ENCODE measurements at places on chromosomes 16 and 17. TPM values are rescaled to one million over a fixed set of nuclear protein-coding genes. Genes with fewer than 3 reads are reported as not detected.

The FOXN1 gene
- not detected for total RNA-seq

GRCh38 chr17:44878627-44879221, 20.5 kb downstream of the EFTUD2 start:
- no peak for DNase-seq

The KRTAP2-2 gene
- not detected for total RNA-seq

DNA sequence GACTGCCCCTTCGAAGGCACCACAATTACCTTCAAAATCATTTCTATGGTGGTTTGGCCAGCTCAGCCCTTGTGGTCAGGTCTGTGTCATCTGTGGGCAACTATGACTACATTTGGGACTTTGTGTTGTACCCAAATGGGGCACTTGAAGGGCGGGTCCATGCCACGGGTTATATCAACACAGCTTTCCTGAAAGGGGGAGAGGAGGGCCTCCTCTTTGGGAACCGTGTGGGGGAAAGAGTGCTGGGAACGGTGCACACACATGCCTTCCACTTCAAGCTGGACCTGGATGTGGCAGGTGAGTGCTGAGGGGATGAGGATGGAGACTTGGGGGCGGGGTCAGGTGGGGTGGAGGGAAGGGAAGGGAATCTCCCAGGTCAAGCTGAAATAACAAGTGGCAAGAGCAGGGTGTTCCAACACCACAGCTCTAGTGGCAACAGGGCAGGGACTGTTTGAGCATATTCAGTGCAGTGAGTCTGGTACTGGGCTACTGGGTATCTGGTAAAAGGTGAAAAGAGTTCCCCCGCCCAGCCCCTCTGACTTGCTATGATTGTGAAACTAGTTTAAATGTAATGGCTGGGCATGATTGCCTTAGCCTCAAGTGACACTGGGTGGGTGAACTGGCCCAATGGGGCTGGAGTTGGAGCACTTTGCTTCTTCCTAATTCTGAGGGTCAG, 1.7 kb downstream of the AOC2 start:
- DNase-seq: no peak

DNA sequence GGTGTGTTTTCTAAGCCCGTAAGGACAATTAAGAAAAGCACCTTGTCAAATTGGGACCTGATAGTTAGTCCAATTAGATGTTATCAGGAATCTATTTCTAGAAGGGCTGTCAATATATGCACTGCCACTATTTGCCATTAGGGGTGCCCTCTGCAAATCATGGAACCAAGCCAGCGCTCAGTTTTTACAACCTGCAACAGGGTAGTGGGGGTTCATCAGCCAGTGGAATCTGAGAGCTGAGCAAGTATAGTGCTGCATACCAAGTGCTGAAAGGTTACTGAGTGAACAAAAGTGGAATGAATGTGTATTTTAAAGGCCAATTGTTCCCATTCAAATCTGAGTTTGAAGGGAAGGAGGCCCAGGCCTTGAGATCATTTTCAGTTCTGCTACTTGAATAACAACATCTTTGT, 10.4 kb downstream of the PRR11 start:
- peak; percentile 19 for DNase-seq

The NCOR1 gene
- total RNA-seq: 107 TPM

DNA sequence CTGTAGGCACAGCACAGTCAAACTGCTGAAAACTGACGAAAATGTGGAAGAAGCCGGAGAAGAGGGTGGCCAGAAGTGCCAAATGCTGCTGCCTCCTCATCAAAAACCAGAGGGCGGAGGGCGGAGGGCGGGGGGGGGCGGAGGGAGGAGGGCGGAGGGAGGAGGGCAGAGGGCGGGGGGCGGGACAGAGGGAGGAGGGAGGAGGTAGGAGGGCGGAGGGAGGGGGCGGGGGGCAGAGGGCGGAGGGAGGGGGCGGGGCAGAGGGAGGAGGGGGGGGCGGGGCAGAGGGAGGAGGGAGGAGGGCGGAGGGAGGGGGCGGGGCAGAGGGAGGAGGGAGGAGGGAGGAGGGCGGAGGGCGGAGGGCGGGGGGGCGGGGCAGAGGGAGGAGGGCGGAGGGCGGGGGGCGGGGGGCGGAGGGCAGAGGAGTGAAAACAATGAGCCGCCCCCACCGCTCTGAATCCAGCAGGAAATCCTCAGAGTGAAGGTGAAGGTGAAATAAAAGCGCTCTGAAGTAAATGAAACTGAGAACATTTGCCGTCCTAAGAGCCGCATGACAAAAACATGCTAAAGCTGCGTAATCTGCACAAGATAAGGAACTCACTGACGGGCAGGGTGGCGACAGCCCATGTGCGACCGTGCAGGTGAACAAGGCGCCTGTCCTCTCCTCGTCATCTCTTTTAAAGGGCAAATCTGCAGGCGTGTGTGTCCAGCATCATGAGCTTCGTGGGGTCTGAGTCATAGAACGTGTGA, 22.6 kb upstream of the CBFA2T3 start:
- no peak for DNase-seq

GRCh38 chr16:35386619-35387018, 1927.2 kb downstream of the TP53TG3F start:
- no peak for DNase-seq

The SPATA33 gene
- total RNA-seq: 8.0 TPM

DNA sequence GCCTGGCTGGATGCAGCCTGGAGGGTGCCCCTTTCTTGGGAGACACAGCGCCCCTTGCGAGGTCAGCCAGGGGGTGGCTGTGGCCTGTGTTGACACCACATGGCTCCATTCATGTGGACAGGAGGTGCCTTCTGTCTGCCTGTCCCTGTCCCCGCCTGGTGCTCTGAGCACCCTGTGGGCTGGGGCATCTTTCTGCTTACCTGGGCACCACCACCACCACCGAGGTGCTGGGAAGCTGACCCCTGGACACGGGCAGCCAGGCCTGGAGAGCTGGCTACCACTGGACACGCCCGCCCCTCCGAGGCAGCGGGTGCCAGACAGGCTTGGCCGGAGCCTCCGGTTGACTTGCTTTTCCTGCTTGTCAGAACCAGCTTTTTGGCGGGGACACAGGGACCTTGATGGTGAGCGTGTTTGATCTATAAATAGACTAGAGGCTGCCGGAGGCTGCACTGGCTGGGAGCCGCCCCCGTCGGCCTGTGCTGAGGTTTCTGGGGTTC, 121.3 kb upstream of the GSE1 start:
- DNase-seq: no peak

GRCh38 chr16:77307426-77308162, 108.4 kb downstream of the SYCE1L start:
- DNase-seq: no peak

- DNase-seq: no peak
Observed at GRCh38 chr16:86455116-86455515, 55.2 kb upstream of the FOXF1 start.

The TM4SF5 gene
- total RNA-seq: not detected

The SLC9A5 gene
- 4.0 TPM for total RNA-seq

DNA sequence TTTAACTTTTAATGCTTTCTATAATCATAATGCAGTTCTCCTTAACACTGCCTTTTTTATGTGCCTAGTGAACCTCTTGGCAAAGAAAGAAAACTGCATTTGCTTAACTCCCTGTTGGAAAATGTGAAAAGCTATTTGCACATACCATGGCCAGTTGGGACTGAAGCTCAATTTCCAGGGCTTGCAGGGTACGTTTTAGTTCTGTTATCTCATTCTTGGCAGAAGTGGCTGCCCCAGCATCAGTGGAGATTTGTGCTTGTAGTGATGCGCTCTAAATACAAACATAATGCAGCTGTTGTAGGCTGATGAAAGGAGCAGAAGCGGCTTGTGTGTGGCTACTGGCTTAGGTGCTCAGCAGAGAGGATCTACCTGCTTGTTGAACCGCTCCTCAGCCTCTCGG, 3.7 kb downstream of the KRT24 start:
- DNase-seq: no peak

DNA sequence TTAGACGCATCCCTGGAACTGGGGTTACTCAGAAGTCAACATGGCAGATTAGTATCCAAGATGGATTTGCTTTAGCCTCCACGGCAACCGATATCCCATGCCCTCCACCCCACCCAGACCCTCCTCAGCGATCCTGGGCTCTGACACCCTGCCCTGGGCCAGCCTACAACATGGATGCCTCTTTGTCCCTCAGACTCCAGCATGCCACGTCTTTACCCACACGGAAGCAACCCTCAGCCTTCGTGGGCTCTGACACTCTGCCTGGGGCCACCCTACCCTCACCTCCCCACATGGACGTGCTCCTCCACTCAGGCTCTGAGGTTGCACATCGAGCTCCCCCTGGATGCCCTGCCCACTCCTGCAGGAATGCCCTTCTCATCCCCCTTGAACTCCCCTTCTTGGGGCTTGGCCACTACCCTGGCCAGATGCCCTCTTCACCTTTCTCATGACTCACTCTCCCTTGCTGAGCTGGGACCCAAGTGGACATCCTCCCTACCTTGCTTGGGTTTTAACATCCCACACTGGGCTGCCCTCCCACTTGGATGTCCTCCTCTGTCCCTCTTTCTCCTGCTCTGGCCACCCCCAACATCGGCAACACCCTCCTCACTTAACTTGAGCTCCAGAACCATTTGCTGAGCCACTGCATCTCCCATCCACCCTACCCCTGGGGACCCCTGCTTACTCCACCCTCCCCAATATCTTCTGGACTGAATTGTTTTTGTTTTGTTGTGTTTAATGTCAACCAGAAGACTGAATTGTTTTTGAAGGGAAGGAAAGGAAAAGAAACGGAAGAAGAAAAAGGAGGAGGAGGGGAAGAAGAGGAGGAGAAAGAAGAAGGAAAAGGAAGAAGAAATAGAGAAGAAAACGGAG, 18.3 kb upstream of the TMEM92 start:
- no peak for DNase-seq

DNA sequence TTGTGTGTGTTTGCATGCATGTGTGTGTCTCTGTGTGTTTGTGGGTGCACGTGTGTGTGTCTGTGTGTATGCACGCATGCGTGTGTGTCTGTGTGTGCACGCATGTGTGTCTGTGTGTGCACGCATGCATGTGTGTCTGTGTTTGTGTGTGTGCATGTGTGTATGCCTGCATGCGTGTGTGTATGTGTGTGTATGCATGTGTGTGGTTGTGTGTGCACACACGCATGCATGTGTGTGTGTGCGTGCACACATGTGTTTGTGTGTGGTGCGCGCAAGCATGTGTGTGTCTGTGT, 239.9 kb upstream of the TNRC6C start:
- no peak for DNase-seq

- DNase-seq: no peak
Observed at GRCh38 chr17:57532556-57532955, 212.5 kb downstream of the CCDC182 start.

The ZDHHC1 gene
- total RNA-seq: 0.61 TPM

DNA sequence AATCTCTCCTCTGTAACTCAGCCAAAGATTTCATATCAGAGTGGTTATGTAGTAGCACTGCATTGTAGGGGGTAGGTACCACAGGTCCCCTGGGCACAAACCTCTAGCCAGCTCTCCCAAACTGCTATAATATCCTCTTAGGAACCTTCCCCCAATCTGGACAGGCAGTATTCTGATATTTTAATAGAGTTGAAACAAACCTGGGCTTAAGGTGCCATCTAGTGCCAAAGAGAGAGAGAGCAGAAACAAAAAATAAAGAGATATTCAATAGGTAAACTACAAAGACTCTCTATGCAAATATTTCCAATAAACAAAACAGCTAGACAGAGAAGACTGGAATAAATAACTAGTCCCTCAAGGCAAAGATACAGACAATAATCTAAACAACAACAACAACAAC, 1070.0 kb downstream of the CDH11 start:
- DNase-seq: no peak
